ENCODE measurements at places on chromosomes 12 and 14.

DNA sequence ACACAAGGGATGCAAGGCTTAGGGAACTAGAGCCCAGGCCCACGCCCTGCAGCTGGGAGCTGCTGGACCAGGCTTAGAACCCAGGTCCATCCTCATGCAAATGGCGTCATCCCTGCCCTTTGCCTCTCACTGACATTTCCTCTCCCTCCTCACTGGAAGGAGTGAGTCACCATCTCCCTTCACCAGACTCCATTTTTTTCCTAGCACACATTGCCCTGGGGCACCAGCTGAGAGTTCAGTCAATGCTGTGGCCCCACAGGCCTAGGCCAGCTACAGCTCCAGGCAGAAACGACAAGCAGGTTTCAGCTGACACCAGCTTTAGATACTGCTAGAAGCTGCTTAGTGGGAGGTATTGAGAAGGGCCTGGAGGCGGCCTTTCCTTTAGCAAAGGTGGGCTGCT is 98.9 kb downstream of the RIMBP2 start:
- no peak for DNase-seq

DNA sequence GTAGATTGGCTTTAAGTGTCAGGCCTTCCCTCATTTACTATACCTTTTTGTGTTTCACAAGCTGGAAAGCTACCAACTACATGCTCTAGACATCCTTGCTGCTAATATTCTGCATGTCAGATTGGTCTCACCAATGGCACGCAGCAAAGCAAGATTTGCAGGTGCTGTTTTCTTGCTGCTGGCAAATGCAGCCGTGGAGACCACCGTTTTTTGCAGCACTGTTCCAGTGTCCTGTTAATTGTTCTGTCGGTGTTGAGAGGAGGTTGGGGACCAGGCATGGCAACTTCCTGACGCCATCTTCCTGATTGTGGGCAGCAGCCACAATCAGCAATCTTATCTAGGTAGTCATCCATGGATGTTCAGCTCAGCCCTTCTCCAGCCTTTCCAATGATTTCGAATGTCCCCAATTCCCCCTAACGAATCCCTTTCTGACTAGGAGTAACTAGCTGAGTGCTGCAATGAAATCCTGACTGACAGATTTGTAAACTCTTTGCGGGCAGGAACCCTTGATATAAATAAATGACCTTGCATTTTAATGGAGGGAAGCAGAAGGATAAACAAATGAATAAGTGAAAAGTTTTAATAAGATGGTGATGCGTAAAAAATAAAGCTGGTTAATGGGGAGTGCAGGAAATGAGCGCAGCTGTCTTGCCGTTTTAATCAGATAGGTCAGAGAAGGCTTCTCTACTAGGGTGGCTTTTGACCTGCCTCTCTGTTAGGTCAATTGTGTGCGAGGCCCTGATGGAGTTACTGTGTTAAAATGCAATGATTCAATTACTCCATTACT is 574 bp upstream of the CRADD start:
- no peak for DNase-seq

DNA sequence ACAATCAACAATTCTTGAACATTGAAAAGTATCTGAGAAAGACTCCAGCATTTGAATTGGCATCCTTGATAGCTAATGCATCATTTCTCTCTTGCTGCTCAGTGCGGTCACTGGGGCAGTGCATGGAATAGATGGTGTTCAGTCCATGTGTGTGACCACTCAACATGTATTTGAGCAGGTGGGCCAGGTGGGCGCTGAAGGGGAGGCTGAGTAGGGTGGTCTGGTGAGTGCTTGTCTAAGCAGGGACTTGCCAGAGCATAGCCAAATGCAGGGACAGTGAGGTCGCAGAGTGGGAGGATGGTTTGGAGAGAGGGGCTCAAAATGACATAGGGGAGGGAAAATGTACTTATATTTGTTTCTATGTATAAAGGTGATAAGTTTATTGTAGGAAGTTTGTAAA is 409.0 kb downstream of the TMEM121 start:
- DNase-seq: no peak

GRCh38 chr12:96401076-96401871 is 1.0 kb upstream of the CDK17 start:
- DNase-seq: no peak

DNA sequence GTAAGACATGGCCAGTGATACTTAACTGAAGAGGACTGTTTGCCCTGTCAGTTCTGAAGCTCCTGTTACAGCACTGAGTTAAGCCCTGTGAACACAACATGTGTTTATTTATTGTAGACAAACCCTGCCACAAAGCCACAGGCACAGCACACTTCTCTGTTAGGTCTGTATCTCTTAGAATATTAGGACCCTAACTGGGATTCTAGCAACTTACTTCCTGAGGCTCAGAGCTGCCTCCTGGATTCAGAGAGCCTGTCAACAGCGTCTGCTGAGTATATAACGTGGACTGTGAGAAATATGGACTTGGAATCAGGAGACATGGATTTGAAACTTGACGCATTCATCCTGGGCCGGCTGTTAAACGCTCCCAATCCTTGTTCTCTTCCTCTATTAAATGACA is 135.0 kb upstream of the HIF1A start:
- no peak for DNase-seq

DNA sequence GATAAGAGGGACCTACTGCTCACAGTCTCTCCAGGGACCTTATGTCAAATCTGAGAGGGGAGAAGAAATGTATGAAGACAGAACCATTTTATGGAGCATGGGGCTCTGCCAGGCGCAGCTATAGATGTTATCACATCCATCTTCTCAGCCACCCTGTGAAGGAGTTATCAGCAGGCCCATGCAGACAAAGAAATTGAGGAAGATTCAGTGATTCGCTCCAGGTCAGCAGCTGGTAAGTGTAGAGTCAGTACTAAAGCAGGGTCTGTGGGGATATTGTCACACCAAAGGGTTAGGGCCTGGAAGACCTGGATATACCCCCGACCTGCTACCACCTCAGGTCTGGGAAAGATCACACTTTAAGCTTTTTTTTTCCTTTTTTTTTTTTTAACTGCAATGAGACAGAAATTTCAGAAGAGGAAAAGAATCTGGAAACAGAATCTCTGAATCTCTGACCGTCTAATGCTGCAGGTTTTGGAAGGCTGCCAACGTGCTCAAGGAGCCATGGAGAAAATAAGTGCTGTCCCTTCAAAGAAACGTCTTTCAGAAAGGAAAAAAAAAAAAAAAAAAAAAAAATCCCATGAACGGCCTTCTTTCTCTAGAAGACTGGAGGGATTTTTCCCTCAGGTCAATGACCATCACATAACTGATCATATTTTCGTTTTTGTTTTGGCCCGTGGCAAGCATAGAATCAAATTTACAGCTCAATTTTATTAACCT is 73.3 kb upstream of the PLEKHG7 start:
- no peak for DNase-seq

GRCh38 chr14:77457115-77457521 is 283 bp downstream of the VIPAS39 start:
- DNase-seq: no peak

- no peak for DNase-seq
Observed at GRCh38 chr12:26331960-26332359, 136.6 kb downstream of the SSPN start.

- DNase-seq: no peak
Observed at GRCh38 chr12:94792693-94793092, 142.3 kb upstream of the TMCC3 start.

DNA sequence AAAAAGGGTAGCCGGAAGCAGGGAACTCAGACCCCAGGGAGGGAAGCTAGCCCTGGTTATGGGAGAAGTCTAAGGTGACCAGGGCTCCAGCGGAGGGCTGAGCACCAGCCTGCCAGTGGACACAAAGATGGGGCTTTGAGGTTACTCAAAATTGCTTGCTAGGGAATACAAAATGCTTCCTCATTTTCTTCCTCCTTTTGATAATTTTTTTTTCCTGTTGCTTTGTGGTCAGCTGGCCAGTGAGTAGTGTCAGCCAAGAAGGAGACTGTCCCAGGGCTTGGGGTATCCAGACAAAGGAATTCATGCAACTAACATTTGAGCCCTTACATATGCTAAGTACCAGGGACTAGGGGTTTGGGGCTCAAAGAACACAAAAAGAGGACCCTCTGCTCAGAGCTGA is 206.2 kb downstream of the PPM1H start:
- DNase-seq: no peak

GRCh38 chr12:108446766-108447165 is 68.3 kb upstream of the FICD start:
- no peak for DNase-seq

GRCh38 chr12:1006255-1006654 is 15.2 kb downstream of the ERC1 start:
- DNase-seq: no peak

DNA sequence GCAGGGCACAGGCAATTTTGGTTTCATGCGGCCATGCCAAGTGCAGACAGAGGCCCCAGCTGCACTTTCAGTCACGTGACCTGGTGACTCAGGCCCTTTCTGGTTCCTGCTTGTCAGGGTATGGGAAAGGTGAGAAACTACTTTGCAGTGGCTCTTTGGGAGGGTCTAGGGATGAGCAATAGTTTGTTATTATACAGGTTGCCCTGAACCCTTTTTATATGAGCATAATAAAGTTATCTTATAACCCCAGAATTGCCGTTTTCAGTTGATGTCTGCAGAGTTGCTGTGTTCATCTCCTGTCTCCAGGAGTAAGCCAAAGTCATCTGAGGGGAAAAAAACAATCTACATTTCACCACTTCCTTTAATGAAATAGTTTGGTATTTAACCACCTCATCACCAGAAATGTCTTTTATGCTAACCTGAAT is 30.9 kb upstream of the EMP1 start:
- DNase-seq: peak; percentile 16

GRCh38 chr14:101480747-101481530 is 80.4 kb upstream of the DIO3 start:
- no peak for DNase-seq

GRCh38 chr14:37090026-37090425 is 82.4 kb downstream of the SLC25A21 start:
- DNase-seq: no peak

DNA sequence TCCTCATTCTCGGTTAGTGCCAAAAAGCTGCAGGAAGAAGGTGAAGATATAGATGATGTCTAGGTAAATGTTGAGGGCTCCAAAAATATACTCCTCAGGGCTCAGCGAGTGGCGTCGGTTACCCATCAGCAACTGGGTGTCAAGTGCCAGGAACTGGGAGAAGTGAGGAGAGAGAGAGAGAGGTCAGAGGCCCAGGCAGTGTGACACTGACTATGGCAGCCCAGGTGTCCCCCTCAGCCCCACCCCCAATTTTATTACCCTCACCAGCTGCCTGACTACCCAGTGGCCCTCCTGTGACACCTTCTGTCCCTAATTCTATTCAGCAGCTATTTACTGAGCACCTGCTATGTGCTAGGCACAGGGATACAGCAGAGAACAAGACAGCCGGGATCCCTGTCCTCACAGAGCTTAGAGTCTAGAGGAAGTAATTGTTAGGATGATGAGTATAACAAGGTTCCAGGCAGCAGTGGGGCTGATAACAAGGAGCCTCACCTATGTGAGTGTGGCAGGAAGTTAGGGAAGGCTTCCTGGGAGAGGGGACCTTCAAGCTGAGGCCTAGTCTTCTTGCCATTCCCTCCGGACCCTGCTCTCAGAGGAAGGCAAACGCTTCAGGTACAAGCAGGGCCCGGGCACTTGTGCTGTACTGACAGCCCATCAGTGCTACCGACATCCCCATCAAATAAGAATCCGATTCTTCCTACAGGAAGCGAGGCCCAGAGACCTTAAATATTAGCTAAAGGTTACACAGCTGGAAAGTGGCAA is 27.8 kb upstream of the BCDIN3D start:
- DNase-seq: no peak

- no peak for DNase-seq
Observed at GRCh38 chr12:53809005-53809404, 57.2 kb upstream of the CISTR start.

- no peak for DNase-seq
Observed at GRCh38 chr14:105517096-105517495, 9.3 kb upstream of the TMEM121 start.

GRCh38 chr12:113021500-113021899 is 35.0 kb upstream of the DTX1 start:
- DNase-seq: no peak

DNA sequence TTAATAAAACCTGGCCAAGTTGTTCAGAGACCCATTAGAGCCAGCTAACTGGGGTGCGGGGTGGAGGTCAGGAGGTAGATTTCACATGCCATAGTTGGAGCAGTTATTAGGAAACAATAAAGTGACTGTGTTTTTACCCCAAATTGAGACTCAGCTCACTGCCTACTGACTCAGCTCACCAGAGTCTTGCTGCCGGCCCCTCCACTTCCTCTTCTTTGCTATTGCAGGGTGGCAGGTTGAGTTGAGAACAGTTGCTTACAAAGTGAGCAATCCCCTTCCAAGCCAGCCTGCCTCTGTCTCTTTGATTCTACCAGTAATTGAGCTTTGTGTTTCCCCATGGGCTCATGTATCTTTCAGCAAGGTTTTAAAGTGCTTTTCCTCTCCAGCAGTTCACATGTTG is 12.9 kb downstream of the ST8SIA1 start:
- no peak for DNase-seq

DNA sequence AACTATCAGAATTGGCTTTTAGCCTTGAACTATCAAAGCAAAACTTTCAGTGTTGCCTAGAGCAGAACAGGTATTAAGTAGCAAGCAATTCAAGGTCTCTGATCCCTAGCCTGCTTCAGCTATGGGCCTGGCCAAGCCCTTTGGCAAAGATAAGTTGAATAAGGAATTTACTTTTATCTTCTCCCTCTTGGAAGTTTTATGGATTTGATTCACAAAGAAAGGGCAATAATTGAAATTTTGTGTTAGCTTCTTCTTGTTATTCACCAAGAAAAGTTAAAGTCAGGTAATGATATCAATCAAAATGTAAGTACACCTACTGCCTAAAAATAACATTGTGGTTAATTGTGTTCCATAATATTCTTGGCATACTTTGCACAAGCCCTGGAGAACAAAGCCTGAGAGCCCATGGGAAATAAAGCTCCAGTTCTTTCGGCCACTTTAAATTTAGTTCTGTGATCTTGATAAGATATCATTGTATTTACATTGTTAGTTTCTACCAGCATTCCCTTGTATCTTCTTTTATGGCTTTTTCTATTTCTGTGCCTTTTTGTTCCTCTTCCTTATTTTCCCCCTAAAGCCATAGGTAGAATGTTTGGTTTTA is 158.0 kb downstream of the RAD51B start:
- no peak for DNase-seq

GRCh38 chr14:92041203-92041602 is 1.3 kb upstream of the TRIP11 start:
- DNase-seq: no peak

- no peak for DNase-seq
Observed at GRCh38 chr12:105281694-105282049, 45.7 kb upstream of the APPL2 start.

DNA sequence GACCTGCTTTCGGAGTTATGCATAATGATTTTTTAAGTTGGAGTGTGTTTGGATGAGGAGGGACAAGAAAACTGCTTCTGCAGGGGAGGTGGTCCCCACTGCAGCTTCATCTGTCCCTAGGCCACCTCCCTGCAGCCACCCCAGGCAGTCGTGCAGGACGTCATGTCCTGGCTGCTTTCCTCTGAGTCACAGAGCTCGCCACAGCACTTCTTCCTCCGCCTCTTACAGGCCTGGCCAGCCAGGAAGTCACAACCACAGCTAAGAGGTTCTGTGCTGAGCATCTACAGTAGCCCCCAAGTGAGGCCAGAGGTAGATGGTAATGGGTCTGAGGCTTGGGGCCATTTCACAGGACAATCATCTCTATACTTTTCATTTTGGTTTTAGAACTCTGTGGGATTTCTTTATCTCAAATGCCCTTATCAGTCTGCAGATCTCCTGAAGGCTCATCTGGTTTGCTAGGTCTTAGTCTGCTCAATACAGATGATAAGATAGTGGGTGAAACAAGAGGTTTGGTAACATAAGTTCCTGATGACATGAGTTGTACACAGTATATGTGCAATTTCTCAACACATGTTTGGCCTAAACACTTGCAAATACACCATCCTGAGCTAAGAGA is 106.4 kb downstream of the ARF6 start:
- DNase-seq: peak; percentile 78

- no peak for DNase-seq
Observed at GRCh38 chr14:34334329-34334728, 127.7 kb downstream of the SPTSSA start.
